Ascending aorta (tissue), 2 donors: ENCODE measurements at places on chromosomes 2 and 18. TPM values are rescaled to one million over a fixed set of nuclear protein-coding genes. Genes with fewer than 3 reads are reported as not detected.

GRCh38 chr18:2100694-2101213 lies 470.6 kb downstream of the METTL4 start:
- DNase-seq, result no peak

DNA sequence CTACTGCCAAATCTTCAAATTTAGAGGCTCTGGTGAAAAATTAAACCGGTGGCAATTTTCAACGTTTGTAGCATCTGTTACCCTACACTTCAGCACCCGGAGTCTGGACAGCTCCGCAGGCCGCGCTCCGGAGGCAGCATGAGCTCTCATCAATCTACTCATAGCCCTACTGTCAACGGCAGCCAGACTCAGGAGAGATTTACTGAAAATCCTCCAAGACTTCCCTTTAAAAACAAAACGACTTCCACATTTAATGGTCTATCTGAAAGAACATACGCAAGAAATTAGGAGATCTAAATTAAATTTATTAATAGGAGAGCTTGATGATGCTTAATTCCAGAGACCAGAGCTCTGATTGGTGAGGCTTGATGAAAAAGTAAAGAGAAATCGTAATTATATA lies 970 bp upstream of the ADCYAP1 start:
- DNase-seq, result no peak

DNA sequence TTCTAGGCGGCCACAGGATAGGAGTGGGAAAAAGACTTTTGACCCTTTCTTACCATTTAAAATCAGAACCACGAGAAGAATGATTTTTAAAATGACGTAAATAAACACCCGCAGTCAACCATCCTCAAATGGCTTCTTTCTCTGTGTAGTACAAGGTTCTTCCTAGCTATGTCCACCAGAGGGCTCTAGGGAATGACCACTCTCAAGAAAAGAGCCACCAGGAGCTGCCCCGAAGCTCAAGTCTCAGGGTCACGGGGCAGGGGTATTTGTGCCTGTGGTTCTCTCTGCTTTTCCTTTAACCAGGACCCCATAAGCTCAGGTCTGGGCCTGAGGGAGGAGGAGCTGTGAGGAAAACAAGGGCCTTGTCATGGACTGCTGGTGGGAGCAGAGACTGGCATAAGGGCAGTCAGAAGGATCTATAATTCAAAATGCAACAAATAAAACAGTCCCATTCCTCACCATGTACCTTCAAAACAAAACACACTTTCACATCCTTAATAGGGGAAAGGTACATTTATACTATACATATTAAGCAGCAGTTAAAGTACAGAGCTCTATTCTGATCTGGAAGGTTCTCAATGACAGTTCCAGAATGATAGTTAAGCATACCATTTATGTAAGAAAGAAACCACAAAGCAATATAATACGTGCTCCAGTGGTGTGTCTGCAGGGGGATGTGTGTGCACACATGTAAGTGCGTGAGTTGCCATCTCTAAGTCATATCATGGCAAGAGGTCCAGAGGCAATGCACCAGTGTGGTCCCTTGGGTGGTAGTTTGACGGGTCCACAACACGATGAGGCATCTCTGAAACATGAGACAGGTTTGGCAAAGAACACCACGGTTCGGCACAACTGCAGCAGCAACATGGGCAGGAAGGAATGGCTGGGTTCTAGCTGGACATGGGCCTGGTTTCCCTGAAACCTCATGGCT lies 18.6 kb downstream of the LYPD1 start:
- no peak for DNase-seq

DNA sequence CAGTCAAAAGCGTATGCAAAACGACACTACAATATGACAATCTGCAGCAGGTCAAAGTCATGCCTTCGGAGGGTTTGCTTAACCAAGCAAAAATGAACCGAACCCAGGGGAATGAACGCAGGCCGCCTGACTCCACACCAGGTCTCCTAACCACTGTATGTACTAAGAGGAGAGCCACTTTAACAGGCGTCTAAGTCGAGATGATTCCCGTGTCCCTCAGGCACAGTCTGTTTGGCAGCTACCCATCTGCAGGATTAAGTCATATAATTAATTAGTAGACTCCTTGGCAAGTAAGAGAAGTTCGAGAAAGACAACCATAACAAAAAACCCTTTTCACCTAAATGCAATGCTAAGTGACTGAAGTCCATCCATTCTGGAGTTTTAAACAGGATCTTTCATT lies 15.2 kb downstream of the CYB5A start:
- DNase-seq, result no peak

GRCh38 chr2:10083692-10084211 lies 3.5 kb upstream of the CYS1 start:
- no peak for DNase-seq

DNA sequence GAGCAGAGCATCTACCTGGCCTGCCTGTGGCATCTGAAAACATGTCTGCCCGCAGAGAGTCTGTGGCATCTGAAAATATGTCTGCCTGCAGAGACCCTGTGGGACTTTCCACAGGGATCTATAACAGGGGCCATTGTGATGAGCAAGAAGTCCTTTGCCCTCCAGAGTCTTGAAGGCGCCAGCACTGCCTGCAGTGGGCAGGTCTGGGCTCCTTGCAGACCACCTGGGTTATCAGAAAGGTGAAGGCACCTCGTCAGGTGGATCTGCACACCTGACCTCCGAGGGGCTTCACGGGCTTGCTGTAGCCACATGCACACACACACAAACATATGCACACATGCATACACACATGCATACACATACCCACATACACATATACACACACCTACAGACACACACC lies 189.5 kb upstream of the HDAC4 start:
- no peak for DNase-seq

DNA sequence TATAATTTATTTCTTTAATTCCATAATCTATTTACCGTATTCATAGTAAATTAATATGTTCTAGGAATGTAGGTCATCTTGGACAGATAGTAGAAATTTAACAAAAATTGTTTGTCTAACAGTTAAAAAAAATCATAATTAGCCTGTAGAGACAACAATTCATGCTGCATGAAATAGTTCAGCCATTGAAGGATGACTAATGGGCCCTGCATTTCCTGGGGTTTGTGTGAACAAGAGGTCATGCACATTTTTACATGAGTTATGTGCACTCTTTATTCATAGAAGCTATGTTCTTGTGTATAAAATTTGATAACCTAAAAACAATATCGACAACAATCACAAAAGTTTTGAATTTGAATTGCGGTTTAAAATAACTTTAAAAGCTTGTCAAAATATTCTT lies 1663.6 kb downstream of the SUCLG1 start:
- no peak for DNase-seq

GRCh38 chr2:238701341-238702206 lies 146.3 kb upstream of the TWIST2 start:
- DNase-seq, result no peak

GRCh38 chr18:21363348-21363747 lies 121.3 kb downstream of the GREB1L start:
- DNase-seq, result no peak

DNA sequence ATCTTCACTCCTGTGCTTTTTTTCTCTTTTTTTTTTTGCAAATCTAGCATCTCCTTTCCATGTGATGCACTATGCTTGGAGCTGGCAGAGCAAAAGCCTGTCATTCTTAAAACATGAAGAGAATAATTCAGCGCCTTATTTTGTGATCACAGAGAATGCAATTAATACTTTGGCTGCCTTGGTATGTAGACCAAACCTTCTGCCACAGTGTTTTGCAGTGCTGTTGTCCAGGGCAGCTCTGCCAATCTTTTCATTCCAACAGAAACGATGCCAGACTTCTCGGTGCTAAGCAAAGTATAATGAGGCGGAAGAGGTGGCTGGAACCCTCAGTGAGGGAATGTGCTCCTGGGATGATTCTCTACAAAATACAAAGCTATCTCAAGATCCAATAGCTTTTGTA lies 25.6 kb downstream of the BCL2 start:
- no peak for DNase-seq

GRCh38 chr2:143856978-143857377 lies 662.9 kb downstream of the ZEB2 start:
- no peak for DNase-seq

DNA sequence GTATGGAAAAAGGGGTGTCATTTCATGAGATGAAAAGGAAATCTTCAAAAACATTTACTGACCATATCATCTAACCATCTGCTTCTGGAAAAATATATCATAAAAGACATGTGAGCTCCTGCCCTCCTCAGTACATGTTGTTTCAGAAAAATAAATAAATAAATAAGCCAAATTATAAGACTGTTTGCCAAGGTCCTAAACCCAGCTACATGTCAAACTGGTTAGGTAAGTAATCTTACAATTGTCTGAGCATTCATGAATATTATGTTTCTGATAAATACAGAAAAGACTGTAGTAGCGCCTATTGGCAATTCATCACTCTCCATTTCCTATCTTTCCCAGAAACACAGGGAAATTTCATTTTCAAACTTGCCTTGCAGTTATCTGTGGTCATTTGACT lies 138.9 kb upstream of the SETBP1 start:
- no peak for DNase-seq

DNA sequence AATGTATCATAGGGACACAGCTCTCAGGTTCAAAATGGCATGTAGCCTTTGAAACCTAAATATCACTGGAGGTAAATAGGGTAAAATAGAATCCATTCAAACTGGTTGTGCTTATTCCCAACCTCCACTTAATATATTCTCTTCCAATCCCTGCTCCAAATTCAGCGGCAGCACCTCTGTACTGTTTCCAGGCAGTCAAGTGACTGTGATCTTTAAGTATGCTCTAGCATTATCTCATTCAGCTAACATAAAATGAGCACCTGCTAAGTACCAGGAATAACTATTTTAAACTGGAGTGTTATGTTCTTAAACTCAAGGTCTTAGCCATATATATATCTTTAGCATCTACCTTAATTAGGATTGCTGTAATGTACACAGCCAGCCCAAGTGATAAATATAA lies 269.2 kb upstream of the SESTD1 start:
- DNase-seq, result no peak

DNA sequence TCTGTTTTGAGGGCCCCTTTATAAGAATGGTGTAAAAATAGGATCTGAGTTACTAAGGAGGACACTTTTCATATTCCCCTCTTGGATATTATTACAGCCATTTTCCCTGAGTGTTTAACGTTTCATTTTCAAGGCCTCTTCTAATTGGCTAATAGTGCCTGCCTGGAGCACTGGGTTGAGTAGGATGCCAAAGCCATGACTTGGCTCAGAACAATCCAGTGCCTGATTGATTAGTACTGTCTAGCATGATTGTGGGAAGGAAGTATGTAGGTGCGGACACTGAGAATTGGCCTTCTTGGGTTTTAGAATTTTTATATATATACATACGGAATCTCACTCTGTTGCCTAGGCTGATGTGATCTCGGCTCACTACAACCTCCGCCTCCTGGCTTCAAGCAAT lies 66.1 kb downstream of the NAB1 start:
- DNase-seq, result no peak

DNA sequence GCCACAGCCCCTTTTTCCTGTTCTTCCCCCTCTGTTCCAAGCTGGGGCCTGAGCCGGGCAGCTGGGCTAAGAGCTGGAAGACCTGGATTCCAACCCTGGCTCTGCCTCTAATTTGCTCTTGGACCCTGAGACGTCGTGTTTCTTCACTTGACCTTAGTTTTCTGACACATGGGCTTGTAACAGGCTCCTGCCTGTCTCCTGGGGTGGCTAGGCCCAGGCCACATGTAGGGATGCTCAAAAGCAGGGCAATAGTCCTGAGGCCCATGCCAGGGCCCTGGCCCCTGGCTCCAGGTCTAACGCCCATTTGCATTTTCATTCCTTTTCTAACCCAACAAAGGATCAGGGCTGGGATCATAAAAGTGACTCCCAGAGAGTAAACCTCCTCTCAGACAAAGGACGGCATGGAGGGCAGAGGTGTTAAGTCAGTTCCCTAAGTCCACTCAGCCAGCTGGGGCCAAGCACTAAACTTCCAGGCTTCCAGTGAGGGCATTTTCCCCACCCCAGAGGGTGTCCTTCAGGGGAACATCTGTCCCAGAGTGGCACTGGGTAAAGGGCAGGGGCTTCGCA lies 16.6 kb upstream of the DNMT3A start:
- no peak for DNase-seq

DNA sequence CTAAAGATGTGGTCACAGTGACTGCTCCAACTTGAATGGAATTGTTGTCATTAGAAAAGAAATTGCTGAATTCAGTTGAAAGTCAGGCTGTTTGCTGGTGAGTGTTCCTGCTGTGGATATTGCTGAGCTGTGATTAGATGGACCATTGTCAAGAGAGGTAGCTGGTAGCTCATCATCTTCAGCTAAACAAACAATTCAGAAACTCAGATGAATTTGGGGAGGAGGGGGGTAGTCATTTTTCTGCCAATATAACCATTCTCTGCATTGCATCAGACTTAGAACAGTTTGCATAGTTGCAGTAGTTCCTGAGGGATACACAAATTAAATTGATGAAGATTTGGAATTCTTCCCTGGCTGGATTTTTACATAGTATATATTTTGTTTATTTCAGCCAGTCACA lies 108.3 kb downstream of the MTCL1 start:
- no peak for DNase-seq

DNA sequence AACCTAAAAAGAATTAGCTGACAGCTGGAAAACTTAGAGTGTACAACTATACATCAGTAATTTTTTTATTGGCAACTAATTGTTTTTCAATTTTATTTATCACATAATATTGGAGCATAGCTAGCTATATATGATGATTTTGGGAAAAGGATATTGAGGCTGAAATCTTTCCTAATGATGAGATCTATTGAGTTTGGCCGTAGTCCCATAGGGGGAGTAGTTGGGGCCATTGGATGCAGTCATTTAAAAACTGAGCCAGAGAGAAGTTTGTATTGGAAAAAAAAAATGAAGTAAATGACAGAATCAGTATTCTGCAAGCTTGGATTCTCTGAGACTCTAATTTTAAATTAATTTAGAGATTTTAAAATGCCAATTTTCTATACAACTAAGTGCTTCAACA lies 179.8 kb downstream of the LTBP1 start:
- no peak for DNase-seq

GRCh38 chr2:121052023-121052422 lies 233.0 kb downstream of the TFCP2L1 start:
- DNase-seq, result no peak

Gene LCT
- not detected for total RNA-seq

Gene ATP6V1B1
- total RNA-seq, result not detected

Gene LYG2
- not detected for total RNA-seq

Gene GPR148
- not detected for total RNA-seq

Gene UCN
- not detected for total RNA-seq

Gene DUSP19
- total RNA-seq, result 1.3 TPM

Gene IL37
- not detected for total RNA-seq

Gene DPP4
- 1.7 TPM for total RNA-seq
